ENCODE measurements at places on chromosomes 3 and 15.

- DNase-seq: no peak
These were observed 27.4 kb downstream of the CLK3 start for GRCh38 chr15:74642734-74643664.

DNA sequence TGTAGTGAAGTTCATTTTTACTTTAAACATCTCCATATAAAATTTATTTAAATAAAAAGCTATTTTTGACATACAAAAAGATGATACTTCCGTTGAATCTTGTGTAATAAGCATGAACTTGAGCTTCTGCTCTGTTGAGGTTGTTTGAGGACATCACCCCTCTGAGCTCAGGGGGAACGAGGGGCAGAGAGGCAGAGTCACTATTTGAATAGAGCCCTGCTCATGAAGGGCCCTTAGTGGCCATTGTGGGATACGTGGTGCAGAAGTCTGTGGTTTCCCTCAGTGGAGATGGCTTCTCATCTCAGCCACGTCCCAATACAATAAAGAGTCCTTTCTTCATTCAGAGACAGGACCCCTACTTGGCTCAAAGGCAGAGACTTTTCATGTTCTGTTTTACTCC, 10.6 kb downstream of the CEMIP start:
- no peak for DNase-seq

DNA sequence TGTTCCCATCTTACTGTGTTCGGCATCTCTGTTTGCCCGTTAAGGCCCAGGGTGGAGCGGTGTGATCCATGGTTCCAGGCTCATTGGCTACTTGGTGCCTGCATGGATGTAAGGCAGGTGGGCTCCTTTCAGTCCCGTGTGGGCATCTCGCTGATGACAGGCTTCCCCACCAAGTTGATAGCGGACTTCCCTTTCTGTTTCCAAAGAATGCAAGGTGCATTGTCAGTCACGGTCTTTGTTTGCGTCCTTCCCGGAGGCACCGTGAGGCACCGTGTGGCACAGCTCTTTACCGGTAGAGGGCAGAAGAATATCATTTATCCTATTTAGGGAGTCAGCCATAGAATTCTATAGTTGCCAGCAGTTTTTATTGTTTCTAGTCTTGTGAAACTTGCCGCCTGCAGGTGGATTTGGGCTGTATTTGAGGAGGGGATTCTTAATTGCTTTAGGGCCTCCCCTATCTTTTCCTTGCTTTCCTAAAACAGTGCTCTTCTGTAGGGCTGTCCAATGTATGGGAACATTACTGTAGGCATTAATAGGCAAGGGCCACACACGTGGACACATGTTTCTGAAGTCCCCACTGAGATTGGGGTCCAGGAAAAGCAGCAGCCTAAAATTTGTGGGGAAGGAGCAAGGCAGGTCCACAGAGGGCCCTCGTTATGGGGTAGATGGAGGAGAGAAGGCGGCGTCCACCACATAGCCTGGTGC, 244.1 kb downstream of the SLCO3A1 start:
- DNase-seq: no peak

- DNase-seq: peak; percentile 70
These were observed at the start of gene IGF2BP2 for GRCh38 chr3:185825006-185825638. Gene IGF2BP2, minus strand, starts transcription at chr3:185825042. Its CDS starts 82 bp downstream, at chr3:185824960.

DNA sequence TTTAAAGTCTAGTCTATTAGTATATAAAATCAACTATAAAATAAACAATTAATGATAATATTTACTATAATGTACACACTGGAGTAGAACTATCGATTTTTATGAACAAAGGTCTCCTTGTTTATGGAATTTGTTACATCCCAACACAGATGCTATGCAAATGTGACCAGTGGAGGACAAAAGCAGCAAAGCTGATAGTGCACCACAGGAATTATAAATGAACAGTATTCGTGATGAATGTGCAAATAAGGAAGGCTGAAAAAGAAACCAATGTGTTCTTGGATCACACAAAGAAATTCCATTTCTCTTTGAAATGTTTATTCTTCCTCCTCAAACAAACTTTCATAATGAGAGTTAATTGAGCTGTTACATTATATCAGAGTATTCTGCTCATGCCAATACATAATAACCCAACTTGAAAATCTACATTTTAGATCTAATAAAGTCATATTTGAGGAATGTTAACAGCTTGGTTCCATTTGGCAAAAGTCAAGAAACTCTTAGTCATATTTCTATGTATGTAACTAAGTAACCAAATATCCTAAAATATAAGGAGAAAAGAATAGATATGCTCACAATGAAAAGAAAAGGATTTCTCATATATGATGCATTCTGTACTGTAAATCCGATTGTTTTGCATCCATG, 79.3 kb downstream of the NEK10 start:
- DNase-seq: no peak

- DNase-seq: no peak
These were observed 23.6 kb upstream of the TRIM59 start for GRCh38 chr3:160473221-160473620.

GRCh38 chr3:149417174-149417573, 39.7 kb upstream of the TM4SF1 start:
- no peak for DNase-seq

GRCh38 chr3:198043119-198043518, 83.1 kb downstream of the LMLN start:
- DNase-seq: no peak

DNA sequence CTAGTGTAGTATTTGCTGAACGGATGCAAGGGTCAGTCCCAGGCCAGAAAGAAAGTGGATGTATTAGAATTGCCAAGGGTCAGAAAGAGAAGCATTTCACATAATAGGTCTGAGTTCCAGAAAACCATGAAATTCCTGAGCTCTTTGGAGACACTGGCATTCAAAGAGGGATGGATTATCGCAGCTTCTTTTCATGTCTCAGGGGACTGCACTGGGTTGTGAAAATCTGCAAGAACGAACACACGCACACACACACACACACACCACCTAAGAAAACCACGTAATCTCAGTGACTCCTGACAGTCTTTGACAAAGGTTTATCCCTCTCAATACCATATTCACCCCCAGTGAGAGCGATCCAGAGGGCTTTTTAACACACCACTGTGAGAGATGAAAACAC, 57.9 kb downstream of the TIPARP start:
- DNase-seq: no peak

DNA sequence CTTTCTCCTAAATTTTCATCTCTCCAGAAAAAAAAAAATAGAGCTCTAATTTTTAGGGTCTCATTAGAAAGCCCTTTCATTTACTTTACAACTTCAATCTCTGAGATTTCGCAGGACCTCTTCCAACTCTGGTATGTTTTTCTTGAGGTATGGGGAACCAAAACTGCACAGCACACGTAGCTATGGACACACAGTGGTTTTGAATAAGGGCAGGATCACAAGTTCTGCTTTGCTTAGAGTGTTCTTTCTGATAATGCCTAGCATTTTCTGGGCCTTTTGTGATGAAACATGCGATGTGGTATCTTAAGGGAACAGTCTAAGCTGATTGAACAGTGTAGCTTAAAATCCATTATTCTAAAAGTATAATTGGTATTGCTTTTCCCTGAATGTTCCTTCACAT, 25.3 kb downstream of the ZNF592 start:
- DNase-seq: peak; percentile 60

GRCh38 chr3:17075907-17076306, 191.2 kb downstream of the PLCL2 start:
- no peak for DNase-seq

DNA sequence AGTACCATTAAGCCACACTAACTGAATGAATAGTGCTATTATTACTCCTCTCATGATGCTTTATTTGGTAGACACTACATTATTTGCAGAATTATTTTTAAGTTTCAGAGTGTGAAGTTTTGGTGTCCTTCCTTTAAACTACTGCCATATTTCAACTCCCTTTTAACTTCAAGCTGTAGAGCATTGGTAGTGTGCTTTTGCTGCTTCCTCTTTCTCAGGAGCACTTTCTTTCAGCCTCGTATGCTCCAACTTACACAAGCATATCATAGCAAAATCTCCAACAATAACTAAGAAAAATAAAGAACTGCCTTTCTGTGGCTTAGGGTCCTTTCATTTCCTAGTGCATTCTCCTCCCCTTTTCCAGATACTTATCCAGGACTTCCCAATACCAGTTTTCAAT, 476.4 kb upstream of the AGTR1 start:
- DNase-seq: no peak

GRCh38 chr3:169687603-169688002, 24.1 kb upstream of the MECOM start:
- no peak for DNase-seq

GRCh38 chr3:155870945-155871745, 695 bp downstream of the GMPS start:
- peak; percentile 20 for DNase-seq

GRCh38 chr15:100694381-100695021, 92.1 kb downstream of the ASB7 start:
- DNase-seq: no peak

DNA sequence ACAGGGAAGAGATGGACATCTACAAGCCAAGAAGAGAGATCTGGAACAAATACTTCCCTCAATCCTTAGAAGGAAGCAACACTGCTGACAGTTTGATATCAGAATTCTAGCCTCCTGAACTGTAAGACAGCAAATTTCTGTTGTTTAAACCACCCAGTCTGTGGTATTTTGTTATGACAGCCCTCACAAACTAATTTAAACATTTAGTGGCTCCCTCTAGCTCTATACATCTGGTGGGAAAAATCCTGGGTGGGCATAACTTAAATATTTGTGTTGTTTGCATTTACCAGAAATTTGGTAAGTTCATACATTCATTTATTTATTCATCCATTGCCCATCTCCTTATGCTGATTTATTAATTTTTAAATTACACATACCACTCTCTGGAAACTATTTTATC, 62.5 kb upstream of the GSK3B start:
- DNase-seq: no peak

DNA sequence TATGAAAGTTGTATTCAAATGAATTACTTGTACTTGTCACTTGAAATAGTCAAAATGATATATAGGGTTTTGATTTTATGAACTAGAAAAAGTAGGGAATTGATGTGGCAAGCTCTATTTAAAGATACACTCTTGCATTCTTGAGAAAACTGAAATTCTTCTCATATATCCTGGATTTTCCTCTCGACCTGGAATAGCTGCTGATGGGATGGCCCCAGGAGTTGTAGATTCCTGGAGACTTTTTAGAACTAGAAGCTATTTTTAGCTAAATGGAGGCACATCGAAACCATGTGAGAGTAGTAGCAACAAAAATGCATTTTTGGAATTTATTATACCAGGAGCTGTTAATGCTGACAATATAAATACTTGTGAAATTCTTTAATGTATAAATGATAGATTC, 125.9 kb downstream of the LEKR1 start:
- DNase-seq: no peak

- peak; percentile 27 for DNase-seq
These were observed 105.3 kb downstream of the BBX start for GRCh38 chr3:107627962-107628542.

GRCh38 chr15:26561896-26562295, 211.0 kb downstream of the GABRB3 start:
- DNase-seq: no peak

DNA sequence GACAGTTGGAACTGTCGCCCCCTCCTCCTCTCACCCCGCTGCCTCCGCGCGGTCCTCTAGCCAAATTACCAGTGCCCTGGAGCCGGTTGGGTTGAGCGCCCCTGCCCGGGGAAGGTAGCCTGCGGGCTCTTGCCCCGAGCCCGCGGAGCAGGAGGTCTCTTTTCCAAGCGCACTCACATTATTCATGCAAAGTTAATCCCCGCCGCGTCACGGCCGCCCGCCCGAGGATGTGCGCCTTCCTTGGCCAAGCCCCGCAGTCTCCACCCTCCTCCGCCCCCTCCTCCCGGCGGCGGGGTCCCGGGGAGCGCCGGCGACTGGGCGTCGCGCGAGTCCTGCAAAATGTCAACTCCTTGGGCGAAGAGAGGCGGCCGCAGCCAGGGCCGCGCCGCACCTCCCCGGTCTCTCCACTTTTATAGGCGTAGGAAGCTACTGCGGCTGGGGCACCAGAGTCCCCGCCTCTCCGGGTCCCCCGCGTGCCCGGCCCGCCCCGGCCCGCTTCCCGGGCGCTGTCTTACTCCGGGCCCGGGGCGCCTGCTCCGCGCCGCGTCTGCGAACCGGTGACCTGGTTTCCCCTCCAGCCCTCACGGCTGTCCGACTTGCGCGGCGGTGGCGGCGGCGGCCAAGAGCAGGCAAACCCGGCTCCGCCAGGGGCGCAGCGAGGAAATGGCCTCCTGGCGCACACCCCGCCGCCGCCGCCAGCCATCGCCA, at the start of gene THRB:
Gene THRB, minus strand, starts transcription at position 233 of the 708 bp plus-strand sequence.
- peak; percentile 55 for DNase-seq

DNA sequence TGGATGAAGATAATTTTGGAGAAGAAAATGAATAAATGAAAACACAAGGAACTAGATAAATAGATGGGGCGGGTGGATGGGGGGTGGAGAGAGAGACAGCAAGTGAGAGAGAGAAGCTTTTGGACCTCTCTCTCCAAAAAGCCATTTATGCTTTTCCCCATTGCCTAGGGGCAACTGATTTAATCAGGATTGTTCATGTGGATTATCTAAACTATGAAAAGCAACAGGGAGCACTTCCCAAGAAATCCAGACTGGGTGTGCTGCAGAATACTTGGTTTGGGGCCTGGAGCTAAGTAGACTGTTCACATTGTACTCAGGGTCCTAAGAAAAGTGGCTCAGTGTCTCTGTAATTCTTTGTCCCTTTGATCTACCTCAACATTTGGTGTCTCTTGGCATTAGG, 367.0 kb downstream of the TIGIT start:
- DNase-seq: no peak

GRCh38 chr3:192884777-192885773, 32.6 kb downstream of the MB21D2 start:
- DNase-seq: no peak

- DNase-seq: no peak
These were observed 63.2 kb upstream of the MNS1 start for GRCh38 chr15:56528136-56528535.

Data from inflammatory macrophage treated with lipopolysaccharide for 1 hour (primary cell).